ENCODE measurements at places on chromosomes 7 and 10.

DNA sequence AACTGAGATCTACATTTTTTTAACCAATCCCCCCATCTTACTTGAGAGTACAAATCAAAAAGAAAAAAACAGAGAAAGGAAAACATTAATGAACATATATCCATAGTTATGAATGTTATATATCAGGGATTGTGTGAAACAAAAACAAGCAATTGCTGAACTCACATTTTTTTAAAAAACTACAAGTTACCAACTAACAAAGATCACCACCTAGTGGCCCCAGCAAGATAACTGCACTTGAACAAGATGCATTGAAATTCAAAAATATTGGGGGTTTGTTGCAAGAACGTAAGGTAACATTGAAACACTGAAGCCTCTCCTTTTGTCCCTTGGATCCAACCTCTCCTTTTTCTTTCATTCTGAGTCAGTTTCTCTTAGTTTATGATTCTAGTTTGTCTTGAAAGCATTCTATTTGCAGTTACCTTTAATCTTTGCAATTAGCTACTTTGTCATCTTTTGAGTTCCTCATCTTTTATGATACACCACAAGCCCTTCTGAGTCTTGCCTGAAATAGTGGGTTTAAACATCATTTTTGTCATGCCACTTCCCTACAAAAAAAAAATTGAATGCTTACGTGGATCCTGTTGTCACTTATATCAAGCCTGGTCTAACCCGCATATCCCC, 87.3 kb upstream of the TES start:
- peak; percentile 10 for DNase-seq

DNA sequence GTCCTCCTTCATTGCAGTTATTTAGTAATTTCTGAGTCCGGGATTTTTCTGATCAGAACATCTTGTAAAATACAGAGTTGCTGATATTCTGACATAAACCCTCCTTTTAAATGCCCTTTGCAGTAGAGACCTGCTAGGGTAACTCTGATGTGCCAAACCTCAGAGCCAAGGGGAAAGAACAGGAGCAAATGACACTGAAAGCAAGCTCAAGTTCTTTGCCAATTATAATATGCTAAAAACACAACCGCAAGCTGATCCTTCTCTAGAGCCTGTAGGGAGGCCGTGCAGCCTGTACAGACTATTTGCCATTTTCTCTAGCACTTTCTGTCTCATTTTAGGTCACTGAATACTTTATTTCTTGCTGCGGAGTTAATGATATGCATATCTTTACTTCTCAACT, 240.4 kb downstream of the CAMK1D start:
- peak; percentile 56 for DNase-seq

- no peak for DNase-seq
These were observed 43.4 kb downstream of the WASL start for GRCh38 chr7:123705211-123705901.

- no peak for DNase-seq
These were observed 15.8 kb downstream of the EPHB4 start for GRCh38 chr7:100811480-100811879.

DNA sequence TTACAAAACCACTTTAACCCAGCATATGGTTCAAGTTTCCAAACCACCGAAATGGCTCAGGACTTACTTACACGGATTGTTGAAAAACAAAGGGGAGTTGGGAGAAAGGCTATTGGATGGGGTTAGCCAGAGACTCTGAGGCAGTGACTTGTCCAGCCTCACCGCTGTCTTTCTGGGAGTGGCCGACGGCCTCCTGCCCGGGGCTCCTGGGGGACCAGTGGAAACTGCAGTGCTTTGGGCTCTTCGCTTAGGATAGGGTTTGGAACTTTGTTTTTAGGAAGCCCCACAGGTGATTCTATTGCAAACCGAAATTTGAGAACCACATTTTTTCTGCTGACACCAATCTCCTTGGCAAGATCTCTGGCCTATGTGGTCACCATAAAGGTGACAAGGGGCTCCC, 38.1 kb upstream of the R3HCC1L start:
- no peak for DNase-seq
